ENCODE measurements at places on chromosomes 7 and 10.

- no peak for DNase-seq
Measured at GRCh38 chr10:12427276-12427675, 77.9 kb downstream of the CAMK1D start.

- DNase-seq = no peak
Measured at GRCh38 chr10:29634105-29634504, 666 bp downstream of the SVIL start.

- no peak for DNase-seq
Measured at GRCh38 chr7:104150470-104150869, 57.3 kb downstream of the ORC5 start.

DNA sequence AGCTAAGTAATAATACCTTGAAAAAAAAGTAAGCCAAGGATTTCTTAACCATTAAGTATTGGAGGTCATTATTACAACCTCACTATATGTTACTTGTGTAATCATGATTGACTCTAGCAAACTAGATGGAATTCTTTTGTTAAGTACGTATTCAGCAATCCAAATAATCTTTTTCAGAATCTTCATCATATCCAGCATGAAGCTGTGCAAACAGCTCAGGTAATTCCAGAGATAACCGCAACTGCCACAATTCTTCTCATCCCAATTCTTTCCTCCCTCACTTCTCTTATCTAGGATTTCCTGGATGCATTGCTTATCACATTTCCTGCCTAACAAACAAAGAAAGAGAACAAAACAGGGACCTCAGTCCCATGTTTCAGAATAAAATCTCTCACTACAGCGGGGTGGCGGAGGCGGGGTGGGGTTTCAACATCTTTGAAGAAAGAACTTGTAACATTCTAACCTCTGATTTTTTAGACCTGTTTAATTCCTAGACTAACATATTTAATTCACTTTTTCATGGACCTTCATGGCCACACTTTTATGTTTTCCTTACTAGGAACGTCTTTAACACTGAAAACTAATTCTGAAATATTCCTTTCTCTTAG is 156.5 kb downstream of the POM121L12 start:
- DNase-seq = no peak

DNA sequence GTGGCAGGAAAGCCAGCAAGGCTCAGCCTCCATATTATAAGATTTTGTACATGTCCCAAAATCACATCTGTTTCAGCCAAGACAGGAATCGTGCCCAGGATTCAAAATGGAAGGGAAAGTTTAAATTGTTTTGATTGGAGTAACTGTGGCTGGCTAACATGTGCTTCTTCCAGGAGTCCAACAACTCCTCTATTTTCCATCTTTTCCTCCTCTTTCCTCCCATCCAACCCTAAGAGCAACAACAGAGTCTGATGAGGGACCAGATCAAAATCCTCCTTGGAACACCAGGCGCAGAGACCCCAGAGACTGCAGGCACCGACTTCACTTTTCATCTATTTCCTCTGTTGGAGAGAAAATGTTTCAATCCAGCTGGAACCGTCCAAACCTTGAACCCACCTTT is 36.0 kb upstream of the SVIL start:
- DNase-seq = no peak

- DNase-seq = no peak
Measured at GRCh38 chr7:122858320-122858719, 27.9 kb downstream of the CADPS2 start.

- DNase-seq = no peak
Measured at GRCh38 chr10:87503401-87503800, 1.3 kb upstream of the MINPP1 start.

- DNase-seq = no peak
Measured at GRCh38 chr7:50676740-50677637, 105.7 kb downstream of the GRB10 start.

- DNase-seq = no peak
Measured at GRCh38 chr10:8311526-8312070, 257.1 kb downstream of the GATA3 start.

- DNase-seq = no peak
Measured at GRCh38 chr10:133109711-133110110, 22.0 kb downstream of the ADGRA1 start.

DNA sequence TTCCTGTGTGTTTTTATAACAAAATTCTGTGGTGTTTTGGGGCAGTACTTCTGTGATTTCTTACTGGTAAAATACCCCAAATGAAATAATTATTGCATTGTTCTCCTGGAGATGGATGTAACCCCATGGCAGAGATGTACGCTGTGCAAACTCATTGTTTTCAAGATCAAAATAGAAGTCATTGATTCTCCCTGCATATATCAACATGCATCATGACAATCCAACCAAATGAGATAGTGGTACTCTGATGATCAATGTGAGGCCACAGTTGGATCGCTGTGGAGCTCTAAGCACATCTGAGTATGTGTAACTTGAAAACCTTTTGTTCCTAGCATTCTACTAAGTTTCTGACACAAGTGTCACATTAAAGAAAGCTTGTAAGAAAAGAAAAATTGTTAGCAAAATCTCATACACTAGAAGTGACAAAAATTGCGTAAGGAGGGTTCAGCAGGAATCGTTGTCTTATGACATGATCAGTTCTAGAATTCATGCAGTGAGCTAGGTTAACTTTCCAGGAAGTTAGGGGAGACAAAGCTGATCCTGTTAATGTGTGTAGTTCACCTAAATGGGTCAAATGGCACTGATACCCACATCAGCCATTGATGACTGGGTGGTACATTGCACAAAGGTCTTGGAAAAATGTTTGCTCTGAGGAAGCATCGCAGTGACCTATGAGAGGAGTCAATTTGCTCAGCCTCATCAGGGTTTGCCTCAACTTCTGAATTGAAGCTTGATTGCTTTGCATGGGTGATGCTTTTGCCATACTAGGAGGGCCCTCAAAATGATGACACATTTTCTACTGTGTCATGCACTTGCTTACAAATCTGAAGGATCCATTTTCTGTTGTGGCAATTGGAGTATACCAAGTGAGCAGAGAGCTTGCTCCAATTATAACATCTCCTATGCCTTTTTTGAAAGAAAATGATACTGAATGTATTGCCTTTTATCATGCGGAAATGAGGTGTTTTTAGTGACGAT is 145.1 kb downstream of the PLXDC2 start:
- DNase-seq = no peak

DNA sequence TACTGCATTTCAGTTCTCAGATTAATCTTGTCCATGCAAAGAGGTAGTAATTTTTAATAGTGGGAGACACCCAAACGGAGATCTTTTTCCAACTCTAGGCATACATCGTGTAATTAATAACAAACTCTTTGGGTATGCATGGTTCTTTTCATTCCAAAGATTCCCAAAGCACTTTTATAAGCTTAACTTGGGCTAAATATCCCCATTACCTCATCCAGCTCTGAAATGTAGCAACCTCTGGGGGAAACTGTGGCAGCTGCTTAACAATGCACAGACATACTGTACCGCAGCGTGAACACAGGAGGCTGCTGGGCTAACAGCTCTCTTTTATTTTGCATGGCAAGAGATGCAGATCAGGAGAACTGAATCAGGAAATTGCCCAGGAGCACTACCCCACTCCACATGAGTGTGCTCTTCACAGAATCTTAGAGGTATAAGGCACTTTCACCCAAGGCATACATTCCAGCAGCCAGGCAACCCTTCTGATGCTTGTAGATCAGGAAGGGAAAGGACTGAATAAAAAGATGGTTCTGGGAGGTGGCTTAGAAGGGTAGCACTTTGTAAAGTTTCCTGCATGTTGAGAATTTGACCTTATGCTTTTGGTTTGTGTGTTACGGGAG is 114.4 kb upstream of the GLI3 start:
- no peak for DNase-seq

GRCh38 chr10:47264797-47265281 is 35.2 kb upstream of the GDF10 start:
- DNase-seq = peak; percentile 62

GRCh38 chr10:113613427-113613826 is 50.4 kb downstream of the NRAP start:
- DNase-seq = no peak

GRCh38 chr10:7625836-7626235 is 40.9 kb downstream of the ITIH5 start:
- no peak for DNase-seq

GRCh38 chr10:89245802-89246201 is 5.8 kb downstream of the LIPA start:
- no peak for DNase-seq

DNA sequence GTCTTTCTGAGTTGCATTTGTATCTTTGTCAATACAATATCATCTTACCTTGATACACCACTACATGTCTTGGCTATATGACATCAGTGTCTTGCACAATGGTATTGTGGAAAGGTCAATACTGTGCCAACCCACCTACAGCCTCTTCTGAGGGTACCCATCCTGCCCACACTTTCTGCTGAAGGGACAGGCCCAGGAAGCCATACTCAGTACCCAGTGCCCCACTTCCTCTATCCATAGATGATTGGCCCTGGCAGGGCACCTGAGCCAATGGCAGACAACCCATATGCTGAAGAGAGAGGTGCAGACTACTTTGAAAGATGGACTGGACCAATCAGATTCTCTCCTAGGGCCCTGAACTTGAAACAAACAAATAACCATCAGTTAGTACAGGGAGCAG is 152.0 kb upstream of the ADO start:
- DNase-seq = peak; percentile 51

DNA sequence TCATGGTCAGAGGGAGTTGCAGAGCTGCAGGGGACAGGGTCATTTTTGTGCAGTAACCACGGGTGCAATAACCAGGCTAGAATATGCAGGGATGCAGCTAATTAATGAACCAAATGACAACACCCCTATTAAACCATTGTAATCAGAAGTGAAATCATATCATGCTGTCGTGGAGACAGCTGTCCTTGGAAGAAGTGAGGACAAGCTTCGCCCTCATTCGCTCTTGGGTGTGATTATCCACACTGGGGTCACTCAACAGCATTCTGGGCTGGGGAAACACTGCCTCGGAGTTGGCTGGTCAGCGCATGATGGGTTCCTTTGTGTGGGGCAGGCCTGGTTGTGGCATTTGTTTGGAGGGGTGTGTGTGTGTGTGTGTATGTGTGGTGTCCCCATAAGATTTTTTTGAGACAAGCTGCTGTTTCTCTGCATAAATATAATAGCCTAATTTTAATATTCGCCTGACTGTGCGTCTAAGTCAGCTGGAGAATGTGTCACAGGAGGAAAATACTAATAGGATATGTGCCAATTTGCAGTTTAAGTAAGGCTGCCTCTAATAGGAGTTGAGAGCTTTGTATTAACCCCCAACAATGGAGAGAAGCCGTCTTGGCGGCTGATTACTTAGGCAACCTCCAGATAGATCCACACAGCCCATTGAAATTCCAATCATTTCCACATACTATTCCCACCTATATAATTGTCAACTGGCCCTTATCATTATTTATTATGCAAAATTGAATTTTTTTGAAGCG is 149.4 kb downstream of the DNAJB6 start:
- DNase-seq = no peak

- DNase-seq = no peak
Measured at GRCh38 chr10:48453451-48454301, 147.2 kb downstream of the MAPK8 start.

GRCh38 chr7:82700741-82701140 is 257.2 kb upstream of the CACNA2D1 start:
- DNase-seq = no peak

GRCh38 chr7:46389146-46389545 is 468.1 kb upstream of the IGFBP3 start:
- DNase-seq = no peak

GRCh38 chr7:582931-583330 is 63.3 kb upstream of the PDGFA start:
- no peak for DNase-seq

DNA sequence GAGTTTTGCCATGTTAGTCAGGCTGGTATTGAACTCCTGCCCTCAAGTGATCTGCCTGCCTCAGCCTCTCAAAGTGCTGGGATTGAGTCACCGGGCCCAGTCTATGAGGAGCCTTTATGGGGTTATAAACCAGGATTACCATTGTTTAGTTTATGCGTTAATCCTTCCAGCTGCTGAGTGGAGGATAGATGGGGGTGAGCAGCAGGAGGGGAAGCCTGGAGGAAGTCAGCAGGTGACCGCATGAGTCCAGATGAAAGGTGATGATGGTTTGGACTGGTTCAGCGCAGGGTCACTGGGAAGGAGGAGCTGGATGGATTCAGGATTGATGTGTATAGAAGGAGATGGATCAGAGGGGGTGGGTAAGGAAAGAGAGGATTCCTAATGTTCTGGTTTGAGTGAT is 197.1 kb downstream of the ADAM12 start:
- DNase-seq = no peak

GRCh38 chr7:29494350-29494749 is 69.3 kb upstream of the PRR15 start:
- no peak for DNase-seq

- DNase-seq = no peak
Measured at GRCh38 chr10:59325116-59325515, 37.2 kb downstream of the FAM13C start.

All from stimulated activated naive CD8-positive, alpha-beta T cell treated with anti-CD3 and anti-CD28 coated beads, Interleukin-15, Interleukin-2, amounts not matched to agents 100 U/mL and 50 U/mL, for 24 hours (primary cell).